Midbrain (tissue), 1 donor: ENCODE measurements at places on chromosomes 2 and 18.

DNA sequence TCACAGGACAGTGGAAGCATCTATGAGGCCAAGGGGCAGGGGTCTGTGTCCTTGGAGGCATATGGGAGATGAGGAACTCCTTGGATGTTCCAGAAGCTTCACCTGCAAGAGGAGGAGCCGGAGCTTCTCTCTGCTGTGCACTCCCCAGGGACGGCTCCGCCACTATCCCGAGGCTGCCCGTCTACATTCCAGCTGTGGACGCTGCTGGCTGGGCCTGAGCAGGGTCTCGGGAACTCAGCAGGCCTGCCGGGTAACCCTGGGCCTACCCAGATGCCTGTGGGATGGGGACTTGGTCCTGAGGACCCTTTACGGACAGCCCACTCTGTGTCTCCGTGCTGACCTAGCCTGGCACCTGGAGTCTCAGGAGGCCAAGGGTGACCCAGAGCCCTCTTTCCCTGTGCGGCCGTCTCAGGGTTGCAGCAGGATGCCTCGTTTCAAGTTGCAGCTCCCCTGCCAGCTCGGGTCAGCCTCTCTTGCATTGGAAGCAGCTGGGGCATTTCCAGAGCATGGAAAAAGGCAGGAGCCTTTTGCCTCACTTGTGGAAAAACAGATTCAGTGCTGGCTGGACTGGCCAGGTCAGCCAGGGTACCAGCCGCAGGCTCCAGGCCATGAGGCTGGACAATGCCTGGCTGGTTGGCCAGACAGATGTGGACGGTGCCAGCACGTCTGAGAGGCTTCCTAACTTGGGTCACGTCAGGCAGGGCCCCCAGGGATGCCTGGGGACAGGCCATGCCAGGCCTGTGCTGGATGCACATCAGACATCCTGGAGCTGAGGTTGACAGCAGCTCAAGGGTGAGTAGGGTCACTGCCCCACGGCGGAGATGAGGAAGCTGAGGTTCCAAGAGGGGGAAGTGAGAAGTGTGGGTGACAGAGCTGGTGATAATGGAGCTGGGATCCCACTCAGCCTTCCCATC is 41.5 kb downstream of the SCTR start:
- DNase-seq = no peak

- DNase-seq = no peak
Observed at GRCh38 chr2:863732-864450, 86.8 kb upstream of the SNTG2 start.

- peak; percentile 72 for DNase-seq
Observed at GRCh38 chr2:26942543-26943295, 27.7 kb upstream of the MAPRE3 start.

- DNase-seq = no peak
Observed at GRCh38 chr2:8281950-8282857, 399.7 kb upstream of the ID2 start.

DNA sequence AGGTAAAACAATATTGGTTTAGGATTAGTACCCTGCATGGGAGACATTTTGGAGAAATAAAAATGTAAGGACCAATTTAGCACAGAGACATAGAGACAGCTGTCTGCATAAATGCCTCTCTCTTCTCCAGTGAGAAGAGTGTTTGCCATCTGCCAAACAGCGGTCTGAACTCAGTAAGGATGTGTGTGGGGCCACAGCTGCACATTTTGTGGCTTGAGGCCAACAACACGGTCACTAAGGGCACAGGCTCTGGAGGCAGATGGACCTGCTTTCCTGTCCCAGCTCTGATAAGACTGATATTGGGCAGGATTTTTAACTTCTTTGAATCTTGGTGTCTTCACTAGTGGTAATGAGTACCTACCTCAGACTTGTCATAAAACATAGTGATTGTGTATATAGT is 10.2 kb downstream of the ZBTB14 start:
- no peak for DNase-seq

GRCh38 chr18:69900941-69901340 is 46.7 kb downstream of the CD226 start:
- no peak for DNase-seq

GRCh38 chr2:51011693-51012092 is 20.2 kb downstream of the NRXN1 start:
- DNase-seq = no peak

DNA sequence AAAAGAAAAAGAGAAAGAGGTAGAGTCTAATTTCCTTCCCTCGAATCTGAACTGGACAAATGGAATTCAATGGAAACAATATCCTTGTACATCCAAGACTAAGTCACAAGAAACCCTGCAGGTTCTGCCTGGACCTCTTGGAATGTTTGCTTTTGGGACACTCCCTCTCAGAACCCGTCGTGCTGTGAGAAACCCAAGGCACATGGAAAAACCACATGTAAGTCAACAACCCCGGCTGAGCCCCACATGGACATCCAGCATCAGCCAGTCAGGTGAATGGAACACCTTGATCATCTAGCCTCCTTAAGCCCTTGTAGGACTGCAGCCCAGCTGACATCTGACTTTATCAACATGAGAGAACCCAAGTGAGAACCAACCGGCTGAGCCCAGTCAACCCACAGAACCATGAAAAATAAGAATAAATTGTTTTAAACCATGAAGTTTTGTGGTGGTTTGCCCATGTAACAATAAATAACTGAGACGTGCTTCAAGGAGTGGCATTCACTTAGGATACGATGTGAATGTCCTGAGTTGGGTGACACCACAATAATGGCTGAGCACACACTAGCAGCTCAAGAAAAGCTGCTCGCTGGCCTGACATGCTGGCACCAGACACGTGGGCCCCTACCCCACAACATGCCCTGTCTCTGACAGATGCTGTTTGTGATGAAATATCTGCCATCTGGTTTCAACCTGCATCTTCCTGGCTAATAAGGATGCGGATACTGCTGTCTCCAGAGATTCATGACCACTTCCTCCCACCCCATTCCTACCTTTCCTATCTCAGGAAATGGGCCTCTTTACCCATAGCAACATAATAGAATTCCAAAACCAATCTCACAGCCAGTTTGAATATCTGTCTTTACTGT is 28.8 kb downstream of the PKDCC start:
- no peak for DNase-seq

- no peak for DNase-seq
Observed at GRCh38 chr18:13165636-13166423, 52.7 kb upstream of the LDLRAD4 start.

DNA sequence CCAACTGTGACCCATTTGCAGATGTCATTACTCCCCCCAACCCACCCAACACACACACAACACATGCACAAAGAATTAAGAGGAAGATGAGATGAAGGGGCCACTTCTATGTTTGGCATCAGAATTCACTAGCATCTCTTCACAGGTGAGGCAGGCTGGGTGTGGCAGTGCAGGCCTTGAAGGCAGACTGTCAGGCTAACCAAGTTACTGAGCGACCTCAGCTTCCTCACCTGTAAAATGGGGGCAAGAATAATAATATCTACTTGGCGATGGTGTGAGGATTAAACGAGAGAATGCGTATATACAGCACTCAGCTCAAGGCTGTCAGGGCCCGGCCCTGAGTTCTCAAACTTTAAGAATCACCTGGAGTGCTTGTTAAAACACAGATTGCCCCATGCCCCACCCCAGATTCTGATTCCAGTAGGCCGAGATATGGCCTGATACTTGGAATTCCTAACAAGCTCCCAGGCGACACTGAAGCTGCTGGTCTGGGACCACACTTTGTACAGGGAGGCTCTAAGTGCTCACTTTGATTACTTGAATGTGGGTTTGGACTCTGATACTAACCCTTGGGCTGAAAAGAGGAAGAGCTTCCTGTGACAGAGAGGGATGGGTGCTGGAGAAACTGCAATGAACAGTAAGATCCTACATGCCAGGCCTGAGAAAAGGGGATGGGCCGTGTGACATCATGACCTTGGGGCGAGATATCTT is 1.1 kb downstream of the ACTG2 start:
- DNase-seq = no peak

DNA sequence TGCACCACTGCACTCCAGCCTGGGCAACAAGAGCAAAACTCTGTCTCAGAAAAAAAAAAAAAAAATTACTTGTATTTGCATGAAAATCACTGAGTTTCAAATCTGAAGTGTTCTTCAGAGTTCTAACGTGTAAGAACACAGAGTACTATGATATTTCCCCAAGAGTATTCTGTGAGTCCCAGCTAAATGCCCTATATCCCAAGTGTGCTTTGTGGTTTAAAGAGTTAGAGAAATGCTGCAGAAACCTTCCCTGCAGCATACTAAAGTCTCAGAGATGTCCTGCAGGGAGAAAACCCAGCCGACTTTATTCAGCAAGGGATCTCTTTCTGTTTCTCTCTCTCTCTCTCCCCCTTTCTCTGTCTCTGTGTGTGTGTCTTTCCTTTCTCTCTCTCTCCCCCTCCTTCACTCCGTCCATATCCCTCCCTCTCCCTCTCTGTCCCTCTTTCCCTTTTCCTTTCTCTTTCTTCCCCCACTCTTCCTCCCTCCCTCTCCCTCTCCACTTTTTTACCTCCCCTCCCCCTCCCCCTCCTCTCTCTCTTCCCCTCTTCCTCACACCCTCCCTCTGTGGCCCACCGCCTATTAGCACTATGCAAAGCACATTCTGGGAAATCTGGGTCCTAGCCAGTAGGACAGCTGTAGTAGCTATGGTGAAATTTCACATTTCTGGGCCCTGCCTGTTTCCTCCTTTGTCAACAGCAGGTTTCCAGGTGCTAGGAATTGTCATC is 54.2 kb downstream of the ACTR2 start:
- no peak for DNase-seq

GRCh38 chr2:74427551-74427950 is 6.0 kb downstream of the WDR54 start:
- DNase-seq = no peak

DNA sequence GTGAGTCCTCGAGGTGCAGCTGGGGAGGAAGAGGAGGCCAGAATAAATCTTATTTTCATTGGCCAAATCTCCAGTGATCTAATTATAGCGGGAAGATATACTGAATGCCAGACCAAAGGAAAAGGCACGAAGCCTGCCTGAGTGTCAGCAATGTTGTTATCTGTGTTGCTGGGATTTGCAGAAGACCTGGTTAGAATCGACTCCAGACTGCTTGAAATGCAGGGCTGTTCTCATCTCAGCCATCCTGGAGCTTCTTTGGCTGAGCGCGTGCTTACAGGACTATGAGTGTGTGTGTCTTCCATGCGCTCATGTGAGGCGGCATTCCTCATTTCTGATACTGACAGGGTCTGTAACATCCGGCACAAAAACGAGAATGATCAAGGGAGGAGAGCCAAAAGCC is 81.2 kb downstream of the TSN start:
- DNase-seq = no peak

DNA sequence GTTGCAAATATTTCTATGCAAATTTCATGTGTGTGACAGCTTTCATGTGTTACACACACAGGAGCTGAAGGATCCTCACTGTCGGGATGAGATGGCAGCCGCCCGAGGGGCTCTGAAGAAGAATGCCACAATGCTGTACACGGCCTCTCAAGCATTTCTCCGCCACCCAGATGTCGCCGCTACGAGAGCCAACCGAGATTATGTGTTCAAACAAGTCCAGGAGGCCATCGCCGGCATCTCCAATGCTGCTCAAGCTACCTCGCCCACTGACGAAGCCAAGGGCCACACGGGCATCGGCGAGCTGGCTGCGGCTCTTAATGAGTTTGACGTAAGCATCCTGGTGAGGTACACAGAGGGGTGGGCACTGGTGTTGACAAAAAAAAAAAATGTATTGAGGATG is 361.2 kb downstream of the CTNNA2 start:
- DNase-seq = no peak

DNA sequence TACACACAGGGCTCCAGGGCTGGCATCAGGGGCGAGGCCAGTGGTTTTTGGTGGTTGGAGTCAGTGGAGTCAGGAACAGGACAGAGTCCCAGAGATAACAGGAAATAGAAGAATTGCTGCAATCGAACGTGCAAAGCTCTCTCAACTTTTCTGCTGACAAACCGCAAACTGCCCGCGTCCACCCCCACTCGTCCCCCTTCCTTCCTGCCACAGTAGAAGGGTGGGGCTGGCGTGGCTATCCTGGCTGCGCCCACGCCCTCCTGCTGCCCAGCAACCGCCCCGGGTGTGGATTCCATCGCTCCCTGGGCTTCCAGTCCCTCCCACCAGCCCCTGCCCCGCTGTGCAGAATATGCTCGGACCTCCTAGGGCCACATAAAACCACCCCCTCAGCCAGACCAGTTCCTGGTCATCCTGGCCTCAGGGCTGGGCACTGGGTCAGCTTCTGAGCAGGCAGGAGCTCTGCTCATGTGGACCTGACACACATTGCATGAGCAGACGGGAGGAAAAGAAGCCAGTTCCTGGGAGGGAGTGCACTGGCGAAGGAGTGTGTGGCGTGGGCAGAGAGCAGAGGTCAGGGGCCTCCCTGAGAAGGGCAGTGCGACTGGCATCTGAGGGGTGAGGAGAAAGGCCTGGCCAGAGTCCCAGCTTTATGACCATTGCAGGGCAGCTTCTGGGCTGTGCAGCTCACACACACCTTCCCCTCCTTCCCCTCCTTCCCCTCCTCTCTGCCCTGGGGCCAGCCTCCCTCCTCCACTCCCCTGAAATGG is 85.4 kb upstream of the ATG16L1 start:
- DNase-seq = no peak

DNA sequence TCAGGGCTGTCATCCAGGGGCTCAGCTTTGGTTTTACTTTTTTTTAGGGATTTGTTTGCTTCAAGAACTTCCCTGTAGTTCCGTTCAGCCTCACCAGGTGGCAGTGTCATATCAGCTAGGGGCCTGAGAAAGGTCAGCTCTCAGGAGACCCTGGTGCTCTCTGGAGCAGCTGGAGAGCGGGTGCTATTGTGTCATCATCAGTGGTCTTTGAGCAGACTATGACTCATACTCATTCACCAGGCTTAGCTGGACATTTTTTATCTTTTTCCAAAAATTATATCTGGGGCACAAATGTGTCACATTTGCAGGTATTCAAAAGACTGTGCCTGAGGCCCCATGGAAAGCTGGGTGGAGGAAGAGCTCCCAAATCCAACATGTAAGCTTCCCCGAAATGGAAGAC is 24.4 kb downstream of the ZNF892 start:
- peak; percentile 63 for DNase-seq

GRCh38 chr2:60271131-60271530 is 282.3 kb downstream of the BCL11A start:
- no peak for DNase-seq

- no peak for DNase-seq
Observed at GRCh38 chr2:45002686-45003085, 6.6 kb downstream of the SIX2 start.

- no peak for DNase-seq
Observed at GRCh38 chr2:82694431-82694830, 1764.6 kb downstream of the SUCLG1 start.

GRCh38 chr2:48120759-48121242 is 214.5 kb upstream of the FBXO11 start:
- no peak for DNase-seq

- no peak for DNase-seq
Observed at GRCh38 chr2:218325566-218326160, 31.0 kb upstream of the CATIP start.

- DNase-seq = no peak
Observed at GRCh38 chr2:230794497-230794896, 70.2 kb upstream of the ITM2C start.

DNA sequence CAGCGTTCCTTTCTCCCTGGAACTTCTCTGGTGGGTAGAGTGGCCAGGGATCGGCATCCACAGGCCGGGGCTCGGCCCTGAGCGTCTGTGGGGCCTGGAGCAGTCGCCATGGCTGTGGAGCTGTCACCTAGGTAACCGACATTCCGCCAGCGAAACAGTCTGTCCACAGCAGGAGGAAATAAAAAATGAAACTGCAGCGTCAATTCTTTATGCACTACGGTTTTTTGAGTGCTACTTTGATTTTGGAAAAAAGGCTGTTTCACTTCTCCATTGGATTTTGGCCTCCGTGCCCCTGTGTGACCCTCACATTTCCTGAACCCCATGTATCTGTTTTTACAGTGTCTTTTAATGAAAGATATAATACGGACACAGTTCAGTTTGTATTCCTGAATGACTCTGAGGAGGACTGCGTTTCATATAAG is 163.4 kb downstream of the LDLRAD4 start:
- DNase-seq = peak; percentile 75
